Right renal pelvis (tissue), 4 donors: ENCODE measurements at places on chromosomes 5 and 9.

- no peak for DNase-seq
These were observed 62.8 kb upstream of the LMX1B start for GRCh38 chr9:126550891-126551351.

- DNase-seq, result no peak
These were observed 27.9 kb downstream of the NOTCH1 start for GRCh38 chr9:136517950-136518349.

GRCh38 chr5:135218486-135218755 lies 180.6 kb downstream of the MACROH2A1 start:
- no peak for DNase-seq

DNA sequence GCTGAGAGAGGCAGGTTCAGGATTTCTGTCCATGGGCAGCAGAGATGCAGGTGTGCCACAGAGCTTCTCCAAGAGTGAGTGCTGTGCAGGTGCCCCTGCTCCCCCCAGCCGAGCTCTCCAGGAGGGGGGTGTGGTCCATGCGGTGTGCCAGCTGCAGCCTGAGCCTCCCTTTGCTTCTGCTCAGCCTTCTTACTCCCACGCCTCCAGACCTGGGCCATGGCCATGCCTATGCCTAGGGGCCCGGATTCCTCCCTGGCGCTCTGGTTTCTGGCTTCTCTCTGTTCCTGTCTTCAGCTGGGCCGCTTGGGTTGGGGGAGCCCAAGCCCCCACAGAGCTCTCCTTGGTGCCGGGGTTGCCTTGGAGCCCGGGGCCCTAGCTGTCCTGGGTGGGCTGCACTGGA lies 133.3 kb downstream of the CACNA1B start:
- no peak for DNase-seq

DNA sequence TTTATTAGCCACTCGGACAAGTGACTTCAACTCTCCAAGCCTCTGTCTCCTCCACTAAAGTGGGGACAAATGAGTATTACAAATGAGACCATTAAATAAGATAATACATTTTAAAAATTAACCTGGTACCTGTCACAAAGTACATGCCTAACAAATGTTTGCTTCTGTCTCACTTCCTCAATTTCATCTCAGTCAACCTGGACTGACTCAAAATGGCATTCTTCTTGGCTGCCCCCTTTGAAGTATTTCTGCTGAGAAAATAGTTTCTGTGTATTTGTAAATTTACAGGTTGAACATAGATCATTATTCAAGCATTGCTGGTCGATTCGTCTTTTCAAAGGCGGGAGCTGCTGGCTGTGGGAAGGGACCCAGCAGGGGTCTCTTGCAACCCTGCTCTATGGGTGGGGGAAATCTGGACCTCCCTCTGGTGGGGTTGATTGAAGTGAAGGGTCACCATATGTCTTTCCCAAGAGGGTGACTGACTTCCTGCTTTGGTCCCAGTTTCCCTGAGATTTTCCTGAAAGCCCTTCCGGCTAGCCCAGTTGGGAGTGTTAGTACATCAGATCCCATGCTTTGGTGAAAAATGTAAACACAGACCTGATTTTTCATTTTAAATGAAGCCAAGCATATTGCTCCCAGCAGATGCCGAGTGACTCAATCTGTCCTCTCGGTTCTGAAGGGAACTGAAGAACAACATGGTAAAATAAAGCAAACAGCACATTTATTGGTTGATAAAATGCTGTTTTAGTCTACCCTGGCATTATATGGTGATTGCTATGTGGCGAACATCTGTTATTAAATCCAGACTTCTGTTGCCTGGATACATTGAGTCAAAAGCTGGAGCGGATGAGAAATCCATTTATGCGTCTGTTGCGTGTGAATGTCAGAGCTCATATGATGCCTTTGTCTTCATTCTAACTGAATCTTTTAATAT lies 73.0 kb downstream of the KCNIP1 start:
- no peak for DNase-seq
